ENCODE measurements at places on chromosomes 7 and 10. TPM values are rescaled to one million over a fixed set of nuclear protein-coding genes. Genes with fewer than 3 reads are reported as not detected.
A peak's percentile ranks its signal among the peaks of the same experiment; 100 is the strongest.

The FAM25A gene
- not detected for total RNA-seq

GRCh38 chr10:86461963-86462804 lies 59.4 kb downstream of the WAPL start:
- no peak for DNase-seq

- no peak for DNase-seq
Measured at GRCh38 chr10:74623786-74624185, 202.6 kb upstream of the KAT6B start.

- peak; percentile 59 for DNase-seq
Measured at GRCh38 chr7:151244196-151244840, 4.2 kb downstream of the SMARCD3 start.

DNA sequence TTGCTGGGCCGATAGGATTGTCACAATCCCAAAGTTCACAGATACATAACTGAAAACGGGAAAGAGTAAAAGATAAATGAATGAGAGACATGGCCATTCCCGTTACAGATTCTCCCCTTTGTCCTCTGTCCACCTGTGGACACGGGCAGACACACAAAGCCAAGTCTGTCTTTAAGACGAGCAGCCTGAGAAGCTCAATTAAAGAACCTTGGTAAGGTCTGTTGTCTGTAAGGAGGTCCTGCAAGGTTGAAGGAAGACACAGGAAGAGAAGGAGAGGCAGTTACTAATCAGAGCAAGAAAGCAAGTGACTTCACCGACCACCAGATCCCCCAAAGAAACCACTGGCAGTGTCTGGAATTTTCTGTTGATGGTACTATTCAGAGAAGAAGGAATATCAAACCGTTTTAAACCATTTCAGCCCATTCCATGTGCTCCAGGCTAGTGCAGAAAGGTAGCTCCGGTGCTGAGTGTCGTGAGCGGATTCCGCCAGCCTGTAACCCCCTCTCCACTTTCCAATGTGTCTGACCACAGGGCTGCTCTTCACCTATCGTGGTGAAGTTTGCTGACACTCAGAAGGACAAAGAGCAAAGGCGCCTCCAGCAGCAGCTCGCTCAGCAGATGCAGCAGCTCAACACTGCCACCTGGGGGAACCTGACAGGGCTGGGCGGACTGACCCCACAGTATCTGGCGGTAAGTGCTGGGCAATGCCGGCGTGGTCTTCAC lies 252.6 kb downstream of the CELF2 start:
- DNase-seq: peak; percentile 84

The HOXA6 gene
- 12.4 TPM for total RNA-seq

GRCh38 chr10:82068501-82068900 lies 193.5 kb downstream of the NRG3 start:
- no peak for DNase-seq

GRCh38 chr10:124221356-124222317 lies 128.2 kb upstream of the CHST15 start:
- DNase-seq: no peak

The SPDYE11 gene
- not detected for total RNA-seq

- DNase-seq: no peak
Measured at GRCh38 chr10:34607894-34608293, 207.2 kb downstream of the PARD3 start.

DNA sequence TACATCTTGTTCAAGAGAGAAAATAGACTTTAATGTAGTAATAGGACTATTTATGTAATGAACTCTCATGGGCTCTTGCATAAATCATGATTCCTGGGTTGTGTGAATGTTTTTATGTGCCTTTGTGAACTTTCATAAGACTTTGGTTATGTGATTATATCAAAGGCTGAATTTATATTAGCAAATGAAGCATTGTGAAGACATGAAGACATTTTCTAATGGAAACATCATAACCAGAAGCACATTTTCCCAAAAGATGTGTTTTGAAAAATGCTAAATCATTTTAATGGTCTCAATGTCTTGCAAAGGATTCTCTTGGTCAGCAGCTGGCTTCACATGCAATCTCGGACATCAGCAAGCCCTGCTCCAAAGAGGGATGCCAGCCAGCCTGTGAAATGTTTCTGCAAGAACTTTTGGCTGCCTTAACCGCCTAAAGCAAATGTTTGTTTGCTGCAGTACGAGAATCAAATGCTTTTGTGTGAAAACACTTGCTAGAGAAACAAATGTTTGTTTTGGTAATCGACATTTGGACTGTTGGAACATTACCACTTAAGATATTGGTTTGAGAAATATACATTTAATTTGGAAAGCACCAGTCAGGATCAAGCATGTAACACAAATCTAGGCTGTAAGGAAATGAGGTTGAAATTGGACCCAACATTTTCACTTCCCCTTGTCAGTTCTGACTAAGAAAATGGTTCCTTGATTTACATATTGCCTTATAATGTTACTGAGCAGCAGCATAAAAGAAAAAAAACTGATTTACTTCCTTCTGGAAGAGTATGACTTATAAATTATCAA lies 102.1 kb downstream of the RTKN2 start:
- DNase-seq: no peak

GRCh38 chr10:48740015-48740707 lies 55.5 kb downstream of the WDFY4 start:
- DNase-seq: no peak

The PDE6C gene
- not detected for total RNA-seq

DNA sequence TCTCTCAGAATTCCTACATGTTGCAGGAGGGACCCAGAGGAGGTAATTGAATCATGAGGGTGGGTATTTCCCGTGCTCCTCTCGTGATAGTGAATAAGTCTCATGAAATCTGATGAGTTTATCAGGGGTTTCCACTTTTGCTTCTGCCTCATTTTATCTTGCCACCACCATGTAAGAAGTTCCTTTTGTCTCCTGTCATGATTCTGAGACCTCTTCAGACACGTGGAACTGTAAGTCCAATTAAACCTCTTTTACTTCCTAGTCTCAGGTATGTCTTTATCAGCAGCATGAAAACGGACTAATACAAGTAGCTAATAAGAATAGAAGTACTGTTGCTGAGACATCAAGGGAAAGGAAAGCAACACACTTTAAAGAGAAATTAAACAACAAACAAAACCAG lies 143.4 kb downstream of the CCDC71L start:
- DNase-seq: no peak

The ECHDC3 gene
- total RNA-seq: 24.7 TPM

DNA sequence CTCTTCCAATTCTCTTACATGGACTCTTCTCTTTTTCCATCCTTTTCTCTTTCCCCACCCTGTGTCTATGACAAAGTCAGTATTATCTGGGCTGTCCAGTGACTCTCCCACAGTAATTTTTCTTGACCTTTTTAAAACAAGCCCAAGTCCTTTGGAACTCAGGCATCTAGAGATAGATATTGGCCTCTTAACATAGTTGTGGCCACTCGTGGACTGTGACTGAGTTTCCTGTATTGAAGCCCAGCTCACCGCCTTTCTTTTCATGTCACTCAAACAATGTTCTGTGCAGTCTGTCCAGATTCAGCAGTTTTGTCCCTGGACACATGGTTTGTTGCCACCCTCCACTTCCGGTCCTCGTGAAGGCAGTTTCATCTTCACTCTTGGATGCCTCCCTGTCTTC lies 110.9 kb upstream of the CDC14C start:
- no peak for DNase-seq

DNA sequence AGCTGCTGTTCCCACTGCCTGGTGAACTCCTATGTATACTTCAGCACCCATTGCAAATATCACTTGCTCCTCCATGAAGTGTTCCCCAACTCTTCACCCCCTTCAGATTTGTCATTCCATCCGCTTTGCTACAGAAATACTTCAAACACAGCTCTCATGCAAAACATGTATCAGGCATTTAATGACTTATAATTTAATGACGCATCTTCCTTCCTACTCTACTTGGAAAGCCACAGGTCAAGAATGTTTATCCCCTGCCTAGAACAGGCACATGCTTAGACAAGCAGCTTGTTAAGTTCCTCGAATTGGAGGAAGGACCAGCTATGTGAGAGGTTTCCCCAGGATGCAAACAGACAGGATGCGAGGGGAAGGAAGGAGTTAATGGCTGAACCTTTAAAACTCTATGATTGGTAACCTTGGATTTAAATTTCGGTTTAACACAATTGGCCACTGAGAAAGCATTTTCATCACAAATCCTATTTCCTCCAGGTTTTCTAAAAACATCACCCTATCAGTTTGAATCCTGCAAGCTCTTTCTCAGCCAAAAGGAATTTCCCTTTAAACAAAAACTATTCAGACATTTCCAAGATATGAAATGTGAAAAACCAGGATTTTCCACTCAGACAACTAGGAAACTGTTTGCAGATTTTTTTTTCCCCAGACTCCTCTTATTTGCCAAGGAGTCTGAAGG lies 11.5 kb downstream of the CREB3L2 start:
- no peak for DNase-seq

DNA sequence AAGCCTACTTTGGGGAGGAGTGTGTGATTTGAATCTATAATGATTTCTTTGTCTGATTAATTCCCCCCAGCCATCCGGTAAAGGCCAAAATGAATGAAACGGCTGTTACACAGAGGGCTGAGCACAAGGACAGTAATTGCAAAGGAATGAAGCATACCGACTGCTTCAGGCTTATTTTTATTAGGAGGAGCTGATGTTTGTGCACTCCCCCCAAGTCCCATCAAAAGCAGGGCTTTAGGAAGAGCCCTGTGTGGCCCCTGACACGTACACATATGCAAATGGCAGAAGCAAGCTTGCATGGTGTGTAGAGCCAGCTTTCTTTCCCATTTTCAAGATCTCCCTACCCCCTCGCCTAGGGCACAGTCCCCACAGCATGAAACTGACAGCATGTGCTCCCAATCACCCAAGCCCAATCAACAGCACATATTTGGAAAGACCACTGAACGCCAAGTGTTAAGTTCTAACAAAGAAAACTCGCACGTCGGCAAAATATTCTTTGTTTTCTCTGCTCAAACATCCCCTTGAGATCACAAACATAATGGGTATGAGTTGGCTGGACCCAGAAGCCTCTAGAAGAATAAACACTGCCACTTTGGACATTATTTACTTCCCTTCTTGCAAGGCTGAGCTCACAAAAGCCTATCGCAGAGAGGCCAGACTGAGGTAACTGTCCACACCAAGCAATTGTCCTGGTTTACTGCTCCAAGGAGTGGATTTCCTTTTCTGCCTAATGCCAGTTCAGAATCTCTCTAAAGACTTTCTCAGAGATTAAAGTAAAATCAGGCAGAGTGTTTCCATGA lies 143.0 kb downstream of the CUBN start:
- no peak for DNase-seq

The PLEKHS1 gene
- total RNA-seq: 13.8 TPM

The GALNT17 gene
- total RNA-seq: not detected

The RELN gene
- total RNA-seq: 0.31 TPM

The MYO3A gene
- total RNA-seq: 0.14 TPM
